ENCODE measurements at places on chromosomes 13 and 19. TPM values are rescaled to one million over a fixed set of nuclear protein-coding genes. Genes with fewer than 3 reads are reported as not detected.

IFNL1 gene
- total RNA-seq = not detected

BORCS8 gene
- total RNA-seq = 29.4 TPM

FAM124A gene
- total RNA-seq = 4.1 TPM

BST2 gene
- 165 TPM for total RNA-seq
